ENCODE measurements at places on chromosomes 1 and 21. TPM values are rescaled to one million over a fixed set of nuclear protein-coding genes. Genes with fewer than 3 reads are reported as not detected.

DNA sequence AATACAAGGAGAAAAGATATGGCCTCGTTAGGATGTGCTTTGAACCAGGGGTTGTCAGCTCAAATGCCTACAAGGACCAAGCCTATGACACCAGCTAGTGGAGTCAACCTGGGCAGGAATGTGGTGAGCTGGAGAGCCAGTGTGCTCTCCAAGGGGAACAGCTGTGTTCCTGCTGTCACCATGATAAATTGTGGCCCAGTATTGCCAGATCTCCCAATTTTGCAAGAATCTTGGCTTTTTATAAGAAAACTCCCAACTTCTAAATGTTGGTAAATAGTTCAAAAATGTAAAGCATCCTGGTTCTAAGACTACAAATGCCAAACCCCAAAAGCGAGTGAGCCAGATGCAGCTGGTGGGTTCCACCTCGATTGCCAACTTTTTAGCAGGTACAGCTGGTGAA lies 391.1 kb downstream of the PLPP3 start:
- no peaks in the 10 kb centered on the region for H3K36me3 ChIP-seq
- no peak for DNase-seq
- H3K27me3 ChIP-seq: no peaks in the 10 kb centered on the region
- H3K27ac ChIP-seq: no peak overlapping the region
- H3K4me1 ChIP-seq: no peaks in the 10 kb centered on the region

The KRTAP24-1 gene
- total RNA-seq: not detected

DNA sequence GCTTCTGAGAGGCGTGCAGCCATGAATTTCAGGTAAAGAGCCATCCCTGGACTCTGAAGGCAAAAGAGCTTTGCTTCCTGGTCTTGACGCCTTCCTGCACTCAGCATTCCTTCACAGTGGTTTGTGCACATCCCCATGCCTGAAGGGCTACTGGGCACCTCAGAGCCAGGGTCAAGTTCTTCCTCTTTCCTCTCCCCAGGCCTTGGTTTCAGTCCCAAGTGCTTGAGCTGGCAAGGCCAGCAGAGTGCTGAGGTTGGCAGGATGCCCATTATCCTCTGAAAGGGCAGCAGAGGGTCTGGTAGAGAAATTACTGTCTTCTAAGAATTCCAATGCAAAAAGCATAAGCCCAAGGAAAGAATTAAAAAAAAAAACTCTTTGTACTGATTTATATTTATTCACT lies 1064.9 kb downstream of the TTLL7 start:
- DNase-seq: peak; percentile 43
- H3K27me3 ChIP-seq: no peaks in the 10 kb centered on the region
- no peak overlapping the region for H3K4me3 ChIP-seq
- no peaks in the 10 kb centered on the region for H3K36me3 ChIP-seq

The CCDC17 gene
- total RNA-seq: 3.3 TPM

The KLHDC7A gene
- total RNA-seq: not detected

GRCh38 chr1:12335815-12336214 lies 106.0 kb downstream of the VPS13D start:
- H3K36me3 ChIP-seq: peaks cover 2% of the 10 kb centered on the region
- no peak overlapping the region for H3K4me3 ChIP-seq
- DNase-seq: no peak

DNA sequence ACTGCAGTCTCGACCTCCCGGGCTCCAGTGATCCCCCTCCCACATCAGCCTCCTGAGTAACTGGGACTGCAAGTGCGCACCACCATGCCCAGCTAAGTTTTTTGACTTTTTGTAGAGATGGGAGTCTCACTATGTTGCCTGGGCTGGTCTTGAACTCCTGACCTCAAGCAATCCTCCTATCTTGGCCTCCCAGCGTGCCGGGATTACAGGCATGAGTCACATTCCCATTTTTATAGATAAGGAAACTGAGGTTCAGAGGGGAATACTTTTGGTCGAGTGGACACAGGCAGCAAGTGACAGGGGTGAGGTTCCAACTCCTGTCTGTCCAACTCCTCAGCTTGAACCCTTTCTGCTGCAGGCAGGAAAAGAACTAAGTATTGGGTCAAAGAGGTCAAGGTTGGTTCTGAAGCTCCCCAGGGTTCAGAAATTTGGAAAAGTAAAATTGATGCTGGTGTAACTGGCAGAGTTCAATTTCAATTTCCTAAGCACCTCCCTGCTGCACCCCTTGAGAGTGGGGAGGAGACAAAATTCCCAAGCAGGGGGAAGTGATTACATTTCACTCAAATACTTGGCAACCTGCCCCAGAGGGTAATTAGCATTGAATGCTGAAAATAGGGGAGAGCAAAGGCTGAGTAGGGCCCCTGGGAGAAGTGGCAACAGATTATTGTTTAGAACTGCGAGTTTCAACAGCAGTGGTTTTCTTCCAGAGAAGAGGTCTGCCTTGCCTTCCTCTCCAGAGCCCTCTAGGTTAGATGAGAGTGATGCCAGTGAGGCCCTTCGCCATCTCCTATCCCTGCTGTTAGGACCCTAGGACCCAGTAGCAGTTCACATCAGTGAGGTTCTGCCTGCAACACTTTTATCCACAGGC lies 17.5 kb upstream of the ALPL start:
- no peaks in the 10 kb centered on the region for H3K27me3 ChIP-seq
- no peak overlapping the region for H3K27ac ChIP-seq
- no peaks in the 10 kb centered on the region for H3K4me1 ChIP-seq
- H3K4me3 ChIP-seq: no peak overlapping the region

All from aorta (tissue), 5 donors.